ENCODE measurements at places on chromosomes 13 and 19. TPM values are rescaled to one million over a fixed set of nuclear protein-coding genes. Genes with fewer than 3 reads are reported as not detected.

DNA sequence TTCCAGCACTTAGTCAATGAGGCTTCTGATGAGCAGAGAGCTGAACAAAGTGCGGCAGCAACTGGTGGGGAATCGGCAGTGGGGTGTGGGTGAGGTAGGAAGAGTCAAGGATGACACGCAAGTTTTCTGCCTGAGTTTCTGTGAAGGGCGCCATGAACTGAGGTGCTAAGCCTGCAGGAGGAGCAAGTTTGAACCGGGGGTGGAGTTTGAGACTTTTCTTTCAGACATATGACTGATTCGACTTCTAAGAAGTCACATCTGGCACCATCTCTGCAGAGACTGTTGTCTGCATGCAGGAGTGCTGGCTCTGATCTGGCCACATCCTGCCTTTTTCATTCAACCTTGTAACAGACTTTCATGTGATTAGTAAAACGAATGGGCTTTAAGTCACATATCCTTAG is 14.8 kb upstream of the GPI start:
- H3K4me3 ChIP-seq: no peak overlapping the region
- H3K27ac ChIP-seq: no peak overlapping the region
- no peak for DNase-seq
- peaks cover 61% of the 10 kb centered on the region for H3K36me3 ChIP-seq

DNA sequence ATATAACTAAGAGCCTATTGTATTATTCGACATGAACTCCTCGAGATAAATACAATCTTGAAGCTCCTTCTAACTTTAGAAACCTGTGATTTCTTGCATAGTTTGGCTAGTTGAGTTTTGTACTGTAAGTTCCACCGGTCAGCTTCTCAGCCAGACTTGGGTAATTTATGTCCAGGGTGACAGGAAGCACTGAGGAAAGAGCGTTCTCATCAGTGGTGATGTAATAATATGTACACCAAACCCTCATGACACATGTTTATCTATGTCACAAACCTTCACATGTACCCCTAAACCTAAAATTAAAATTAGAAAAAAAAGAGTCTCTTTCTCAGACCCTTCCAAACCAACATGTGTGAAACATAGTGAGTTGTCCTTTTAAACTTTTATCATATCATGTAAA is 205.7 kb downstream of the KCNRG start:
- H3K4me3 ChIP-seq: no peak overlapping the region
- H3K27ac ChIP-seq: no peak overlapping the region
- peaks cover 5% of the 10 kb centered on the region for H3K4me1 ChIP-seq
- H3K27me3 ChIP-seq: no peaks in the 10 kb centered on the region

GRCh38 chr19:46368116-46368515 is 21.2 kb downstream of the PPP5C start:
- H3K27me3 ChIP-seq: no peaks in the 10 kb centered on the region
- H3K36me3 ChIP-seq: peaks cover 37% of the 10 kb centered on the region
- H3K4me3 ChIP-seq: no peak overlapping the region
- no peak overlapping the region for H3K27ac ChIP-seq
- H3K4me1 ChIP-seq: no peaks in the 10 kb centered on the region
- DNase-seq: no peak

DNA sequence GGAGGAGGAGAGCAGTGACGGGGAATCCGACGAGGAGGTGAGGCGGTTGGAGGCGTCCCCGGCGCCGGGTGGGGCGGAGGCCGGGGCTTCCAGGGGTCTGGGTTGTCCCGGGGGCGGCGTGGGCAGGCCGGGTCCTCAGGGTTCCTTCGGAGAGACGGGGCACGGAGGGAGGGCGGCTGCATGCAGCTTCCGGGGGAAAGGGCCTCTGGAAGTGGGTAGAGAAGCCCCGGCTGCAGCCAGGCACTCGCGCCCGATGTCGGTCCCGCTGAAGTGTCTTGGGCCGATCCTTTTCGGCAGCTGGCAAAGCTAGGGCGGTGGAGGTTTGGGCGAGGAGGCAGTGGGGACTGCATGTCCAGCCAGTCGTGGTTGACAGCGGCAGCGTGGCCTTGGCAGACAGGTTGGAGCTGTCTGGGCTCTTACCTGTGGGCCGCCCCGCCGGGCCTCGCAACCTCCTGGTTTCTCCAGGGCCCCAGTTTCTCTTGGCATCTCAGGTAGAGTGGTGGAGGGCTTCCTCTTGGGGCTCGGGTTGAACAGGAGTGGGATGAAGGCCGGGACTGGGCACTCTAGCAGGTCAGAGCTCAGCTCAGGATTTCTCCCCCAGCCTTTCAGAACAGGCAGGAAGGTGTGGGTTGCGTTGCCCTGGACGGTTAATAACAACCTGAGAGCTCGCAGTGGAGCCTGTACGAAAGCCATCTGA is 690 bp downstream of the KMT2B start:
- H3K4me3 ChIP-seq: peak overlapping the region; percentile 64
- peaks cover 19% of the 10 kb centered on the region for H3K4me1 ChIP-seq

GRCh38 chr19:2949939-2950285 is 5.1 kb upstream of the ZNF77 start:
- peaks cover 26% of the 10 kb centered on the region for H3K4me1 ChIP-seq
- no peaks in the 10 kb centered on the region for H3K36me3 ChIP-seq
- no peak for DNase-seq

The KLK1 gene
- 16.9 TPM for total RNA-seq

GRCh38 chr13:51797664-51798488 is 6.1 kb downstream of the DHRS12 start:
- DNase-seq: peak; percentile 76
- H3K27ac ChIP-seq: no peak overlapping the region
- H3K4me1 ChIP-seq: peaks cover 39% of the 10 kb centered on the region
- H3K4me3 ChIP-seq: no peak overlapping the region

- no peaks in the 10 kb centered on the region for H3K4me1 ChIP-seq
- DNase-seq: no peak
- H3K36me3 ChIP-seq: no peaks in the 10 kb centered on the region
Measured at GRCh38 chr19:57382806-57383488, 6.7 kb upstream of the ZNF548 start.
